ENCODE measurements at places on chromosomes 2 and 18.

DNA sequence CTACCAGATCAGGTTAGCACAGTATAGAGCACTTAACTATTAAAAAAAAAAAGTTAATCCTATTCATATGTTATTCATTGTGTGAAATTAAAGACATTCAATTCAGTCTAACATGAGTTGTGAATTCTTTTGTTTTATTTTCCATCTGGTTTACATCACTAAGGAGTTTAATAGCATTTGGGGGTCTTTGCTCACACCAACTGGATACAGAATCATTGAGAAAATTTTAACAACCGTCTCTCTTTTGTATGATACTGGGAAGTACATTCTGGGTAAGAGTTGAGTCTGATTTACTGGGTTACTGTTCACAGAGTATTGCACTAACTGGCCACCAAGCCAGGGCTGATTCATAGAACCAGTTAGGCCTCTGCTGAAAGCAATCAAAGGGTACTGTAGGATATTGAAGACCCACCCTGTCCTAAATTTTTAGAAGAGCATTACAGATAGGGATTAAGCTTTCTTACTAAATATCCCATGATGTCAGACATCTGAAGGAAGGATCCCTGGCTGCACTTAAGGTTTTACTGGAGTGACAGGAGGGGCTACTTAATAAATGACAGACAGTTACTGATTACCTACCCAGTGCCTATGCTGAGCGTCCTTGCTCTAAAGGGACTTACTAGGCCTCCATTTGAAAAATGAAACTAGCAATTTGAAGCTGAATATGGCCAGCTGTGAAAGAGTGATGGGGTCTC, 387.9 kb downstream of the SETBP1 start:
- no peak for DNase-seq

DNA sequence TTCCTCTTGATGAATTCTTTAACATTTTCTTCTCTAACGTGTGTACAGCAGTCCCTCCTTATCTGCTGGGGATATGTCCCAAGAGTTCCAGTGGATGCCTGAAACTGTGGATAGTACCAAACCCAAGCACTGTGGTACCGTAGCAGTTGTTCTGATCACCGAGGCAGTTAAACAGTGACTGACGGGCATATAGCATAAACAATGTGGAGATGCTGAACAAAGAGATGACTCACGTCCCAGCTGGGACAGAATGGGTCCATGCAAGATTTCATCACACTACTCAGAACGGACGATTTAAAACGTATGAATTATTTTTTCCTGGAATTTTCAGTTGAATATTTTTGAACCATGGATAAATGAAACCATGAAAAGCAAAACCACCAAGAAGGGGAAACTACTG, 54.5 kb upstream of the SPAG16 start:
- DNase-seq, result peak; percentile 51

GRCh38 chr18:62346333-62347088, 21.4 kb downstream of the TNFRSF11A start:
- no peak for DNase-seq

GRCh38 chr2:37563375-37564015, 107.9 kb downstream of the CDC42EP3 start:
- peak; percentile 57 for DNase-seq

DNA sequence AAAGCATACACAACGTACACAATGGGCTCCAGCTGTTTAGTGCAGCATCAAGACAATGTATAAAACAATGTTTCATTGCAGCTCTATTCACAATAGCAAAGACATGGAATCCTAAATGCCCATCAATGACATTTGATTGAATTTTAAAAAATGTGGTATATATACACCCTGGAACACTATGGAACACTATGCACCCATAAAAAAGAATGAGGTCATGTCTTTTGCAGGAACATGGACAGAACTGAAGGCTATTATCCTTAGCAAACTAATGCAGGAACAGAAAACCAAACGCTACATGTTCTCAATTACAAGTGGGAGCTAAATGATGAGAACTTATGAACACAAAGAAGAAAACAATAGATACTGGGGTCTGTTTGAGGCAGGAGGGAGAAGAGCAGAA, 315.5 kb downstream of the AGPS start:
- DNase-seq, result no peak

- DNase-seq, result no peak
These were observed 5.2 kb upstream of the NOSTRIN start for GRCh38 chr2:168797286-168797655.

DNA sequence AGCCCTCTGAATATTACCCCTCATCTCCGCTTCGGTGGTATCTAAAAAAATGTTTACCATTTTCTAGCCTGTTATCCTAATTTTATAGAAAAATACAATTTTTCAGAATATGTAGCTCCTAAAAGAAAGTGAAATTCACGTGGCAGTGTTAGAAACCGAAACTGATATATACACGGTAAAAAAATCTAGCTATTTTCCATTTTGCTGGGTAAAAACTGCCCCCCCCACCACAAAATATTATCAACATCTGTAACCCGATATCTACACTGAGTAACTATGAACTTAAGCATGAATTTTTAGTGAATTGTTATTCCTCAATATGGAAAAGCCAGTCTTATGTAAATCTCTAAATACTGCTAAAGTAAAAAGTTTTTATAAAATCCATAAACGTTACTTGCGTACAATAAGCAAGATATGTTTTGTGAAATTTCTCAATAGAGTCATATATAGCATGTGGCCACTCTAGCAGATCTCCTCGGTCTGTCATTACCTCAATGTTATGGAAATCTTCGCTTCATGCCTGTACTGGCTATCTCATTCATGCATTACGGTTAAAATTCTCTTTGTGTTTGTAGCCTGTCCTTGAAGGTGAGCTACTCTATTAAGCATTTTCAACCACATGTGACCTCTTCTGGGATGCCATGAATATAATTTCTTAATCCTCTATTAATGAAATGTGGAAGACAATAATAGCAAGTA, 524.2 kb downstream of the TRIB2 start:
- no peak for DNase-seq

GRCh38 chr2:241014224-241014623, 15.8 kb downstream of the SNED1 start:
- DNase-seq, result no peak

DNA sequence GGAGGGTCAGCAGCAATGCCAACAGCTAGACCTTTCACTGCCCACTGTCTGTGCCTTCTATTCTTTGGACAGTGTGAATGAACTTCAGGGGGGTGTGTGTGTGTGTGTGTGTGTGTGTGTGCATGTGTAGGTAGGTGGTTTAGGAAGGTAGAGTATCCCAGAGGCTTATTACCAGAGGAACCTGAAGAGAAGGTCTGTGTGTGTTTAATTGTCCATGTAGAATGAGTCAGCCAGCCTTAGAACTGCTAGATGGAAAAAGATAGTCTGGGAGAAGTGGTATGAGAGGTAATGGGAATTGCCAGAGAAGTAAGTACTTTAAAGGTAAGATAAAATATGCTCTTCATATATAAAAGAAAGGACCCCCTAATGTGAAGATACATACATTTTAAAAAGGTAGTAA, 522.2 kb downstream of the PIK3C3 start:
- DNase-seq, result no peak

DNA sequence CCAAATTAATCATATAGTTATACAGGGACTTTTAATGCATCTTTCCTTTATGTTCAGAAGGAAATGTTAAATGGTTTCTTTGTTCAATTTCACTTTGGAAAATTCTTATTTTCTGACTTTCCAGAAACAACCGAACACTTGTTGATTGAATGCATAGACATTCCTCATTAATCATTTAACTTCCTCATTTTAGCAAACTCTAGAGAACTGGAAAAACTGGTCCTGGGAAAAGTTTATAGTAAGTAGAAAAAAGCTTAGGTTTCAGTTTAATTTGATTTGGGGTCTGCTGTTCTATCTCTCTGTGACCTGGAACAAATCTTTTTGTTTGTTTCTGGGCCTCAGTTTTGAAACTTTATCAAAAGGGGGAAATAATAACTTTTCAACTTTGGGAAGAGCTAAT, 320.4 kb downstream of the CMPK2 start:
- DNase-seq, result no peak

DNA sequence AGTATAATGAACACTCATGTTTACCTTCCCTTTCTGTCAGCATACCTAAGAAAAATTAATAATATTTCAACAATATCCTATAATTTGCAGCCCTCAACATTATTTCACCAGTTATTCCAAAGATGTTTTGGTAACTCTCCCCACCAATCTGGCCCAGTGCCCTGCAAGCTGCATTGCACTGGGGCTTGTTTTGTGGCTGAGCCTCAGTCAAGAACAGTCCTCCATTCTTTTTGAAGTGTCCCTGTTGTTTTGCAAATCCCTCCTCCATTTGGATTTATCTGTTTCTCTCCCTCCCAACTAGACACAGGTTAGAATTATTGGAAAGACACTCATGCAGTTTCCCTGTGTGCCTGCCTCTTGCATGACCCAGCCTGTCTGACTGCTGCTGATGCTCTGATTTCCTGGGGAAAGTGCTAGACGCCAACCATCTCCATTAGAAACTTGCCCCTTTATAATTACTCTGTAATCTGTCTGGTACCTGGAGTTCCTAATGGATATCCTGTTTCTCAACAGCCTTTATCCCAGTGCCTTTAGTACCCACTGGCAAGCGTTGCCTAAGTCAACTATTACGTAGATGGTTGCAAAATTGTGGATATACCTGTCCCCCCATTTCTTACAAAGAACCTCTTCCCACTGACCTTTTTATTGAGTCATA, 60.2 kb downstream of the EIF5B start:
- DNase-seq, result no peak

GRCh38 chr2:140338795-140339194, 1558.6 kb upstream of the NXPH2 start:
- no peak for DNase-seq

- DNase-seq, result peak; percentile 47
These were observed 201.8 kb downstream of the ZFP36L2 start for GRCh38 chr2:43024515-43025011.

DNA sequence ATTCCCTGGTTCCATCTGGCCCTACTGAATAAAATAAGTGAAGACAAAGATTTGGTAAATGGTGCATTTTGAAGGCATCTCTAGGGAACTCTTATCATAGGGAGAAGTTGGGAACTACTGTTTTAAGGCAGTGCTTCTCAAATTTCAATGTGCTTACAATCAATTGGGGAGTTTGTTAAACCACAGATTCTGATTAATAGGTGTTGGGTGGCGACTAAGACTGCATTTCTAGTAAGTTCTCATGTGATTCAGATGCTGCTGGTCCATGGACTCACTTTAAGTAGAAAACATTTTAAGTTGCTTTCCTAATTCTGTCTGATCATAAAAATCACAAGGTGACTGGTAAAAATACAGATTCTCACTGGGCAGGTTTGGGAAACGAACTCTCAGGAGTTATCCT, 14.6 kb downstream of the FARSB start:
- no peak for DNase-seq

DNA sequence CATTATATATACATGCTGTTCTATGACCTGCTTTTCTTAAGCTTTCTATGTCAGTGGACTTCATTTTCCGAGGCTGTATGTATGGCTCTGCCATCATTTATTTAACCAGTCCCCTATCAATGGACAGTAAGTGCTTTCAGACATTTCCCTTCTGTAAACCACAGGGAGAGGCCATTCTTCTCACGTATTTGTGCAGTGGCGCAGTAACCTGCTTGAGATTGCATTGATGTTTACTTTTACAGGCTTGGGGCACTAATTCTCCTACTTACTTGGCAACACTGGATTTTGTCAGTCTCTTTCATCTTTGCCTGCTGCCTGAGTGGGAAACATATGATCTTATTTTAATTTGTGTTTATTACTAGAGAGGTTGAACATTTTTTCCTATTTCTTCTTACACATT, 52.1 kb downstream of the BOLA3 start:
- DNase-seq, result no peak

GRCh38 chr2:15355386-15355785, 205.7 kb downstream of the NBAS start:
- DNase-seq, result no peak

- DNase-seq, result peak; percentile 96
These were observed 153.9 kb upstream of the NDUFV2 start for GRCh38 chr18:8948471-8949149.

GRCh38 chr18:59055345-59056032, 84.2 kb upstream of the SEC11C start:
- no peak for DNase-seq

GRCh38 chr2:86223927-86224560, 24.8 kb downstream of the MRPL35 start:
- DNase-seq, result no peak

DNA sequence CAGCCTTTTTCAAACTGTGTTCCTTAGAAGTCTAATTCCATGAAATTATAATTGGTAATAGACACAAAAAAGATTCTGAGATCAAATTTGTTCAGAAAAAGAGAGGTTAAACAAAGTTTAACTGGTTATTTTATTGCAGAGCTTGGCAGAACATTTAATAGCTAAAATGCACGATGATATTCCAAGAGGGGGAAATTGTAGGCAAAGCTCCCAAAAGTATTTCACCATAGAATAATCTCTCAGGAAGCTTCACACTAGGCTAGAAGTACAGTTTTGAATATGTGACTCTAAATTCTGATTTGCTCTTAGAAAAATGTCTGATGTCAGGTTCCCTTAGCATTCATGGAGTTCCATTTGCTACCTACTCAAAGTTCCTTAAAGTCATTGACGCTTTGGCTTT, 292.4 kb upstream of the SETBP1 start:
- DNase-seq, result no peak

- DNase-seq, result no peak
These were observed 103.9 kb upstream of the PPP1CB start for GRCh38 chr2:28647682-28648081.

- no peak for DNase-seq
These were observed 1348.0 kb upstream of the TMEFF2 start for GRCh38 chr2:193542762-193543161.
